ENCODE measurements at places on chromosomes 5 and 9.

- no peak for DNase-seq
Measured at GRCh38 chr9:110081395-110081794, 126.6 kb downstream of the C9orf152 start.

GRCh38 chr9:34363619-34364351, 12.9 kb downstream of the MYORG start:
- DNase-seq = no peak

DNA sequence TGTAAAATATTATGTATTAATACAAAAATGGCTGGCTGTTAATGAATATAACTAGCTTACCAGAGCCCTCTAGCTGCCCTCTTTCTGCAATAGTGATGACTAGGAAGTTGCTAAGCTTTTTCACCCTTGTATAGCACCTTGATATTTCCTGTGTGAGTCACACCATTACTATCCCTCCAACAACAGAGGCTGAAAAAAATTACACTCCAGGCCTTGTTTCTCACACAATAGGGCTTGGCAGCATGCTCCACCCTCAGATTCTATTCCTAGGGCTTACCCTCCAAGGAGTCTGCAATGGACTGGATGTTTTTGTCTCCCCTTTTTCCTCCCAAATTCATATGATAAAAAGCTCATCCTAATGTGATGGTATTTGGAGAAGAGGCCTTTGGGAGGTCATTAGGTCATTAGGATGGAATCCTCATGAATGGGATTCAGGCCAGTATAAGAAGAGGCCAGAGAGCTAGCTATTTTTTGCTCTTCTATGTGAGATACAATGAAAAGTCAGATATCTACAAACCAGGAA, 184.6 kb upstream of the MAP1B start:
- no peak for DNase-seq

- no peak for DNase-seq
Measured at GRCh38 chr5:144260121-144260520, 89.4 kb downstream of the KCTD16 start.

GRCh38 chr5:16626696-16627264, 10.0 kb upstream of the RETREG1 start:
- no peak for DNase-seq

- DNase-seq = no peak
Measured at GRCh38 chr5:179836225-179837019, 15.7 kb downstream of the SQSTM1 start.

DNA sequence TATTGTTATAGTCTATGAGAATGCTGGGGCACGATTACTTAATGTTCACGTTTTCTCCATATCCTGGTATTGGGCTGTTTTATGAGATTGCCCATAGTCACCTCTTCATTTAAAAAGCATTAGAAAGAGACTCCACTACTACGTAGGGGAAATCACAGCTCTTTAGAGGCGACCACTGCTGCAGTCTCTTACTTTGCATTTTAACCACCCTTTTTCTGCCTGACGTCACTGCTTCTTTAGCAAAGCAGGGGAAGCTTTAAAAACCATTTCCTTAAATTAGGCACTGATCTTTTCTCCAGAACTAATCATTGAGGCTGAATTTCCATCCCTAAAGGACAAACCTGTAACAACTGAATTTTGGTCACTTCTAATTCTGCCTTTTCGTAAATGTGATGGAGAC, 38.9 kb downstream of the ZNF608 start:
- DNase-seq = no peak

DNA sequence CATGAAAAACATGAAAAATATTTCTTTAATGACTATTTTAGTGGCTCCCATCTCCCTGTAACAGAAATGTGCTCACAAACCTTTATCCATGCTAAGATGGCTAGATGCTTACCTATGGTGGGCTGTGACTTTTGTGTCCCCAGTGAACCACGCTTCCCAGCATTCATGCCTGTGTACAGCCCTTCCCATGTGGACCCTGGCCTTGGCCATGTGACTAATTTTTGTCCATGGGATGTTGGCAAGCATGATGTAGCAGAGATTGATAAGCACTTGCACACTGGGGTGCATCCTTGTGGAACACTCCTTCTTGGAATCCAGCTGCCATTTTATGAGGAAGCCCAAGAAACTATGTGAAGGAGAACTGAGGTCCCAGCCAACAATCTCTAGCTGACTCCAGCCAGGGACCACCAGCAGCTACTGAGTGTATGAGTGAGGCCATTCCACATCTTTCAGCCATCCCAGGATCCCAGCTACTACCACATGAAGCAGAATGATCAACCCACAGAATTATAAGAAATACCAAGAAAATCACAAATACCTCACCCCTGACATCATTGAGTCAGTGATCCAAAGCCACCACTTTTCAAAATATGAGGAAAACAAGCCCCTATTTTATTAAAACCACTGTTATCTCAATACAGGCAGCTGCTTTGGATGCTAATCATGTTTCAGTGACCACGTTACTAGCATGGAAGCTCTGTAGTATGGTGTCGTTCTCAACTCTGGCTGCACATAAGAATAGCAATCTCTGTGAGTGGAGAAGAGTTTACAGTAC, 16.1 kb upstream of the RAI14 start:
- DNase-seq = no peak

DNA sequence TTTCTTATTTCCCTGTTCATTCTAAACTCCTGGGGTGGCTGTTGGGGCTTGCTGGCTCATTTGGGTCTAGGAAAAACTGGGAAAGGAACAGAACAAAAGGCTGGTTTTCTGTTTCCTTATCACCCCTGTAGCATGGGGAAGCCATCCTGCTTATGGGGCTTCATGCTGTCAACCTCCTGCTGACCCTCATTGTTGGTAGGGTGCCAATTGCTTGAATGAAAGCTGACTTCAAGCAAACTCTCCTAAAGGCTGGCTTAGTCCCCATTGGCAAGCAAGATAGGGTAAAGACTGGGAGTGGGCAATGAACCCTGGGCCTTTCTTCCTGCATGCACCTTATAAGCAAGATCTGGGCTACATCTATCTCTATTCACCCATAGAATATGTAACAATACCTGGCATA, 511.6 kb downstream of the DMAC1 start:
- no peak for DNase-seq

- no peak for DNase-seq
Measured at GRCh38 chr5:163505049-163505367, 411 bp upstream of the MAT2B start.

GRCh38 chr5:83000428-83000827, 76.8 kb downstream of the TMEM167A start:
- DNase-seq = no peak

- DNase-seq = no peak
Measured at GRCh38 chr5:16980983-16981382, 44.9 kb upstream of the MYO10 start.

- DNase-seq = no peak
Measured at GRCh38 chr9:124908098-124908497, 32.8 kb downstream of the GOLGA1 start.

Measured in esophagus squamous epithelium (tissue), 5 donors.